Activated naive CD4-positive, alpha-beta T cell treated with anti-CD3 and anti-CD28 coated beads, Interleukin-2, amount 10 ng/mL, durations not matched to agents 7 days and 5 days (primary cell): ENCODE measurements at places on chromosomes 16 and 17.

DNA sequence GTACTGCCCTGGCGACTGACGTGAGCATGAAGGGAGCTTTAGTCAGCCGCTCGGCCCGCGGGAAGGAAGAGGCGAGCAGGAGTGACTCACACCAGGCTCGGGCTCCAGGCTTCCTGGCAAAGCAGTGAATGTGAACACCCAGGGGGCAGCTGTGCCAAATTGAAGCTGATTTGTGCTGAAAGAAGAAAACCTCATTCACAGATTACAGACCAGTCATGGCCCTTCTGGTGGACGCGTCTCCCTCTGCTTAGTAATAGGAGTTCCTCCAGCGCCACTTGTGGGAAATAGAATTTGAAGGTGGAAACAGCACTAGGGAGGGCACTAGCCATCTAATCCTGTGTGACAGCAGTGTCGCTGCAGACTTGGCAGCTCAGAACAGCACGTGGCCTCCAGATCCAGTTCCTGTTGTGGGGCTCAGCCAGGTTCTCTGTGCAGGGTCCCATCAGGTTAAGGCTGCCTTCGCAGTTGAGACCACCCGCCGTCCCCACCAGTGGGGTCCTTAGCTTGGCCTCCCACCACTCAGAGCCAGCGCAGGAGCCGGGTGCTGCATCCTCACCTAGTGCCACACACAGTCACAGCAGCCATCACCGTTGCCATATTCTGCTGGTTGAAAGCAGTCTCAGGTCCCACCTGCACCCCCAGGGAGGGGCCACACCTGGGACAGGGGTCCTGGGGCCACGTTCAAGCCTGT is 164.5 kb upstream of the CHMP6 start:
- peak; percentile 39 for DNase-seq
- peak overlapping the region; percentile 91 for H3K27ac ChIP-seq
- H3K27me3 ChIP-seq, result no peaks in the 10 kb centered on the region

DNA sequence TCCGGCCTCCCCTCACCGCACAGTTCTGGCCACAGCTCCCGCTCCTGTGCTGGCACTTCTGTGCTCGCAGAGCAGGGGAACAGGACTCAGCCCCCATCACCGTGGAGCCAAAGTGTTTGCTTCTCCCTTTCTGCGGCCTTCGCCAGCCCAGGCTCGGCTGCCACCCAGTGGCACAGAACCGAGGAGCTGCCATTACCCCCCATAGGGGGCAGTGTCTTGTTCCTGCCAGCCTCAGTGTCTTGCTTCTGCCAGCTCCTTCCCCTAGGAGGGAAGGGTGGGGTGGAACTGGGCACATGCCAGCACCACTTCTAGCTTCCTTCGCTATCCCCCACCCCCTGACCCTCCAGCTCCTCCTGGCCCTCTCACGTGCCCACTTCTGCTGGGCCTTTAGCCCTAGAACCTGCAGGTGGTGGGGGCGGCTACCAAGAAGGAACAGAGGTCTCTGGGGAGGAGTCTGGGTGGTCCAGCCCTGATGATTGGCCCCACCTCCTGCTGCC is 645 bp upstream of the ELMO3 start:
- H3K4me3 ChIP-seq, result no peak overlapping the region
- H3K27ac ChIP-seq, result peak overlapping the region; percentile 37
- peak; percentile 52 for DNase-seq
- H3K27me3 ChIP-seq, result no peaks in the 10 kb centered on the region
- peaks cover 55% of the 10 kb centered on the region for H3K36me3 ChIP-seq
- H3K4me1 ChIP-seq, result peaks cover 31% of the 10 kb centered on the region

DNA sequence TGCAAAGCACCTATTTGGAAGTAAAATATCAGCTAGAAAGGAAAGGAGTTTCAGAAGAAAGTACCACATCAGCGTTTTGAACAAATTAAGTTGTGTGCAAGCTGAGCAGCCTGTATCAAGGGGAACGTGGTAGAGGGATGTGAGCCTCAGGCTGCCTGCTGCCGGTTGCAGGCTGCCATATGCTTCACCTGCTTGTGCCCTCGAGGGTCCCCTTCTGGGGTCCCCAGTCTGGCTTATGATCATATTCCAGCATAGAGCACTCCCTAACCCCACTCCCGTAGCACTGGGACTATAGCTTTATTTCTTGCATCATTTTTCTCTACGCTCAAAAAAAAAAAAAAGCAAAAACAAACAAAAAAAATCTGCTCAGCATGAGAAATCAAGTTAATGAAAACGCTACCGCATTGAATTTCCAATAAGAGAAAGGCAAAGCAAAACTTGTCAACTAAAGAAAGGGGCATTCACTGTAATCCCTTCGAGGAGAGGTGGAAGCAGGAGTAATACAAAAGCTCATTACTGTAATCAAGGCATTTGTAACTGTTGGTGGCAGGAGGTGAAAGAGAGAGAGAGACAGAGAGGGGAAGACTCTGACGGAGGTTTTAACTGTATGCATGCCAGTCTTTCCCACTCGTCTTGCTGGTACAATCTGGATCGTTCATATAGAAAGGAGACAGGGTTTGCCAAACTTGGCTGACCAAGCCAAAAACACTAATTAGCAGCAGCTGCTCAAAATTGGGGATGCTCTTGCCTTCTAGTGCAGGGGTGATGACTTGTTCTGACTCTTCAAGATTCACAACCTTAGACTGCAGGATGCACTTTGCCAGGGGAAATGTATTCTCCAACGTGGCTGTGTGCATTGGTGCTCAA is 258.2 kb upstream of the HSBP1 start:
- no peaks in the 10 kb centered on the region for H3K4me1 ChIP-seq
- no peak overlapping the region for H3K27ac ChIP-seq
- DNase-seq, result no peak
- no peak overlapping the region for H3K4me3 ChIP-seq
- no peaks in the 10 kb centered on the region for H3K36me3 ChIP-seq
- H3K27me3 ChIP-seq, result no peaks in the 10 kb centered on the region

DNA sequence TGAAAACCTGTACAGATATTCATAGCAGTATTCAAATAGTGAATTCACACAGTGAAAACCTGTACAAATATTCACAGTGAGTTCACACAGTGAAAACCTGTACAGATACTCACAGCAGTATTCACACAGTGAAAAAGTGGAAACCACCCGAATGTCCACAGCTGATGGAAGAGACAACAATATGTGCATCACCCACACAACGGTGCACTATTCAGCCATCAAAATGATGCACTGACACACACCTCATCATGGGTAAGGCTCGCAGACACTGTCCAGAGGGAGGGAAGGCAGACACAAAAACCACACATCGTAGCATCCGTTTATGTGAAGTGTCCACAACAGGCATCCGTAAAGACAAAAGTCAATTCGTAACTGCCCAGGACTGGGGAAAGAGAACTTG is 100.9 kb downstream of the VPS53 start:
- no peaks in the 10 kb centered on the region for H3K27me3 ChIP-seq
- H3K4me3 ChIP-seq, result no peak overlapping the region
- no peaks in the 10 kb centered on the region for H3K4me1 ChIP-seq
- no peak overlapping the region for H3K27ac ChIP-seq
- peaks cover 29% of the 10 kb centered on the region for H3K36me3 ChIP-seq
- no peak for DNase-seq

GRCh38 chr16:23207485-23207884 is 24.9 kb downstream of the SCNN1G start:
- no peaks in the 10 kb centered on the region for H3K36me3 ChIP-seq
- no peaks in the 10 kb centered on the region for H3K4me1 ChIP-seq
- H3K4me3 ChIP-seq, result no peak overlapping the region
- peaks cover 11% of the 10 kb centered on the region for H3K27me3 ChIP-seq

DNA sequence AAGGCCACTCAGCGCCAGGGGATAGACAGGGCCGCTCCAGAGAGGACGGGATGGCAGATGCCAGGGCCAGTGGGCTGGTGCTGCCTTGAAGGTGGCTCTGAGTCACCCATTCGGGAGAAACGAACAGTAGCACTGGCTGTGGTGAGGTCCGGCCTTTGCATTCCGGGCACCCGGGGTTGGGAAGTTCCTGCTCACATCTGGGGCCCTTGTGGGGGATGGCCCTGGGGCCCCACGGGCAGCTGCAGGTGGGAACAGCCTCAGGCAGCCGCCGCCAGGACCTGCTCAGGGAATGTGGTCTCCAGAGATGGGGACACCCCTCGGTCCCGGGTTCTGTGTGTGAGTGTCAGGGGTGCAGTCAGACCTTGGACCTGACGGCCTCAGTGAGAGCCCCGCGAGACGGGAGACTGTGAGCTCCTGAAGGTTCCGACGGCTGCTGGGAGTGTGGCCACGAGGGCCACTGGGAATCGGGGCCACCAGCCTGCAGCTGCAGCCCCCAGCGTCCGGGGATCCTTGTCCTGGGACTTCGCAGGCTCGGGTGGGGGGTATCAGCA is 1.4 kb downstream of the CBFA2T3 start:
- H3K4me3 ChIP-seq, result no peak overlapping the region
- no peaks in the 10 kb centered on the region for H3K4me1 ChIP-seq
- no peaks in the 10 kb centered on the region for H3K36me3 ChIP-seq
- peaks cover 78% of the 10 kb centered on the region for H3K27me3 ChIP-seq

DNA sequence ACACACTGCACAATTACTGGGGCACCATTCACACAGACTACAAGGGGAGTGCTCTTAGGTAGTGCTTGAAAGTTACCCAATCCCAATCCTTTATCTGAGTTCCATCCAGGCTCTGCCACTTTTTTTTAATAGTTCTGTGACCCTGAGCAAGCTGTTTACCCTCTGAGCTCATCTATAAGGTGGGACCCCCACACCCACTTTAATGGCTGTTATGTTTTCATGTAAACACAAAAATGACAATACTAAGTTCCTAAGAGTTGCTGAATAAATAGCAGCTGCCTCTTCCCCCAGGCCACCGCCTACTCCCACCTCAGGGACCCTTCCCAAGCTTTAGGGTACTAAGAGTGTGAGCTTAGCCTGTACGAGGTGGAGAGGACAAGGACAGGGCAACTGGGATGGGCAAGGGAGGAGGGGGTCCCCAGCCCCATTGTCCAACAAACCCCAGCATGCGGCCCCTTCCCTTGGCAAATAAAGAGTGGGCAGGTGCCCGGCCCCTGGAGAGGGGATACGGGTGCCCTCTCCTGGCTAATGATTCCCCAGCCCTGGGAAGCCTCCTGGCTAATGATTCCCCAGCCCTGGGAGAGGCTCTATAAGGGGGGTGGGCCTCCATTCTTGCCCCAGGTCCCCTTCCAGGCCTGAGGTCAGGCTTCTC is 14.6 kb downstream of the SLC13A2 start:
- peaks cover 6% of the 10 kb centered on the region for H3K4me1 ChIP-seq
- H3K27ac ChIP-seq, result no peak overlapping the region
- no peak overlapping the region for H3K4me3 ChIP-seq
- no peaks in the 10 kb centered on the region for H3K36me3 ChIP-seq

DNA sequence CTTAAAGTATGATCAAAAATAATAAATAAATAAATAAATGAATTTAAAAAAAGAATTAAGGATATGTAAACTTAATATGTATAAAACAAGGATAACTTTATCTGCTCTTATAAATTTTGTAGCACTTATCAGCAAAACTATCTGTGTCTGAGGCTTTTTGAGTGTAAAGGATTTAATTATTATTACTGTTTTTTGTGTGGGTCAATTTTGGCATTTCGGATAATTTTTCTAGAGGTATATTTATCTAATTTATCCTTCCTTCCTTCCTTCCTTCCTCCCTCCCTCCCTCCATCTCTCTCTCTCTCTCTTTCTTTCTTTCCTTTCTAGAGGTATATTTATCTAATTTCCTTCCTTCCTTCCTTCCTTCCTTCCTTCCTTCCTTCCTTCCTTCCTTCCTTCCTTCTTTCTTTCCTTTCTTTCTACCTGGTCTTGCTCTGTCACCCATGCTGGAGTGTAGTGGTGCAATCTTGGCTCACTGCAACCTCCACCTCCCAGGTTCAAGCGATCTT is 120.8 kb downstream of the ABCA8 start:
- no peak for DNase-seq
- no peak overlapping the region for H3K4me3 ChIP-seq
- no peak overlapping the region for H3K27ac ChIP-seq
- H3K27me3 ChIP-seq, result no peaks in the 10 kb centered on the region
- no peaks in the 10 kb centered on the region for H3K36me3 ChIP-seq
- H3K4me1 ChIP-seq, result no peaks in the 10 kb centered on the region

DNA sequence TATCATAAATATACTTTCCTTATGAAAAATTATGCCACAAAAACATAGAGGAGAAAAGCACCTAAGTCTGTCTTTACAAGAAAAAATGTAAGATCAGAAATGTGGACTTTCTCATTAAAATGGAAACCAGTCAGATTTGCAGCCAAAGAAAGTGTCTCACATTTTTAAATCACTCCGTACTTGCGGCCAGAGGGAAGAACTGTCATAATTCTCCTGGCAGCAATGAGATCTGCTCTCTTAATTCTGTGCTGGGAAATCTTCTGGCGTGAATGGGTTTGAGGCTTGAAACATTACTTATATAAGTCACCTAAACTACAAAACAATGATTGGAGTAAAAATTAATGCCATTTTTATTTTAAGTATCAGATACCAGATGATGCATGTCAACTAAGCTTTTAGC is 10.7 kb downstream of the C16orf95 start:
- H3K4me3 ChIP-seq, result no peak overlapping the region
- no peaks in the 10 kb centered on the region for H3K27me3 ChIP-seq
- H3K36me3 ChIP-seq, result peaks cover 6% of the 10 kb centered on the region

DNA sequence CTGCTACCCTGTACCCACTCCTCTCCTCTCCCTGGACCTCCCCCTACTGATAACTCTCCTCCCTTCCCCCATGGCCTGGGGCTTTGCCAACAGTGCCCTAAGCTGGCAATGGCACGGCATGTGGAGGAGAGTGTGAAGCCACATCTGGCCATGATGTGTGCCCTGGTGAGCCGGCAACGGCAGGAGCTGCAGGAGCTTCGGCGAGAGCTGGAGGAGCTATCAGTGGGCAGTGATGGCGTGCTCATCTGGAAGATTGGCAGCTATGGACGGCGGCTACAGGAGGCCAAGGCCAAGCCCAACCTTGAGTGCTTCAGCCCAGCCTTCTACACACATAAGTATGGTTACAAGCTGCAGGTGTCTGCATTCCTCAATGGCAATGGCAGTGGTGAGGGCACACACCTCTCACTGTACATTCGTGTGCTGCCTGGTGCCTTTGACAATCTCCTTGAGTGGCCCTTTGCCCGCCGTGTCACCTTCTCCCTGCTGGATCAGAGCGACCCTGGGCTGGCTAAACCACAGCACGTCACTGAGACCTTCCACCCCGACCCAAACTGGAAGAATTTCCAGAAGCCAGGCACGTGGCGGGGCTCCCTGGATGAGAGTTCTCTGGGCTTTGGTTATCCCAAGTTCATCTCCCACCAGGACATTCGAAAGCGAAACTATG is 5.2 kb downstream of the TRAF4 start:
- no peak overlapping the region for H3K27ac ChIP-seq
- peak overlapping the region; percentile 15 for H3K4me3 ChIP-seq
- H3K27me3 ChIP-seq, result no peaks in the 10 kb centered on the region
- peaks cover 21% of the 10 kb centered on the region for H3K36me3 ChIP-seq
- no peak for DNase-seq
- H3K4me1 ChIP-seq, result peaks cover 42% of the 10 kb centered on the region

- H3K27me3 ChIP-seq, result peaks cover 18% of the 10 kb centered on the region
- H3K27ac ChIP-seq, result no peak overlapping the region
- DNase-seq, result no peak
- H3K4me3 ChIP-seq, result no peak overlapping the region
- no peaks in the 10 kb centered on the region for H3K36me3 ChIP-seq
- no peaks in the 10 kb centered on the region for H3K4me1 ChIP-seq
These were observed 20.1 kb downstream of the USP6 start for GRCh38 chr17:5135726-5136579.
